ENCODE measurements at places on chromosomes 11 and 22.

DNA sequence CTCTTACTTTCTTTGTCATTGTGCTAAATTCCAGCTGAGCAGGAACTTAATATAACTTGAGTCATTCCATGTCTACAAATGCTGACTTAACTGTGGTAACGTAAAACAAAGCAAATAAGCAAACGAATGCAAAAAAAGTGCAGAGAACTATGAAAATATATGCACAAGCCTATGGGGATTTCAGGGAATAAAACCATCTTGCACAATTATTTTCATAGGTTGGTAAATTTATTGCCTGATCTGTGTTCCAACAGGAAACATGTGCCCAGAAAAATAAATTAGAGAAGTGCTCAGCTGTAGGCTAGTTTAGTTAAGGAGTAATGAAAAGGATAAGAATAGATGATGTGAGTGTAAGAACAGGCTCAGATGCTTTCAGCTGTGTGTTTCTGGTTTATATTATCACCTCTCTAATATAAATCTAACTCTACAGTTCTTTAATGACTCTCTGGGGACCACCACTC, 1169.3 kb downstream of the LRRC4C start:
- DNase-seq: no peak

- no peak for DNase-seq
These were observed 49.0 kb upstream of the GCAT start for GRCh38 chr22:37758694-37759093.

GRCh38 chr11:78715639-78716311, 141.1 kb upstream of the NARS2 start:
- peak; percentile 70 for DNase-seq

- DNase-seq: no peak
These were observed 580.3 kb downstream of the BRD1 start for GRCh38 chr22:49247194-49247924.

GRCh38 chr11:30758946-30759504, 172.9 kb upstream of the MPPED2 start:
- DNase-seq: no peak

DNA sequence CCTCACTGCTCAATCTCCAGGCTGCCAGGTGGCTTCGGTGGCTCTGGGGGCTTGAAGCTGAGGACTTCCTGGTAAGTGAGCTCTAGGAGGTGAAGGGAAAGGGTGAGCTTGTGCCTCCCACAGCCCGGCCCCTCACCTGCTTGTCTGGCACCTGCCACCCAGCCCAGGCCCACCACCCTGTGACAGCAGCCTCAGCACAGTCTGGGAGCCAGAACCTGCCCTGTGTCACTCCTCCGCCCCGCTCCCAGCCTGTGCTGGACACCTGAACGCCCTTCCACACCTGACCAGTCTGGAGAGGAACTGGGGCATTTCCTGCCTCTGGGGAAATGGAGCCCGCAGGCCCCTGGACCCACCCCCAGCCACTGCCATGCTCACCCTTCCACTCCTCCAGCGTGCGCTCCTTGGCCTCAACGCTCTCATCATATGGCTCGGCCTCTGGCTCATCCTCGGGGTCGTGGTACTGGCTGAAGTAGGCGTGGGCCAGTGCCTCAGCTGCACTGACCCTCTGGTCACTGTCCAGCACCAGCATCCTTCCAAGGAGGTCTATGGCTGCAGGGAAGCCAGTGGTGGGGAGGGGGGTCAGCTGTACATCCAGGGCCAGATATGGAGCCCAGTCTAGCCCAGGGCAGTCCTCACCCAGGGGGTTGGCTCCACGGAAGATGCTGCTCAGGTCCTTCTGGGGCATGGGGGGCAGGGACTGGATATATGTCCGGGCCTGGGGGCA, 3.6 kb upstream of the MAPK12 start:
- no peak for DNase-seq

DNA sequence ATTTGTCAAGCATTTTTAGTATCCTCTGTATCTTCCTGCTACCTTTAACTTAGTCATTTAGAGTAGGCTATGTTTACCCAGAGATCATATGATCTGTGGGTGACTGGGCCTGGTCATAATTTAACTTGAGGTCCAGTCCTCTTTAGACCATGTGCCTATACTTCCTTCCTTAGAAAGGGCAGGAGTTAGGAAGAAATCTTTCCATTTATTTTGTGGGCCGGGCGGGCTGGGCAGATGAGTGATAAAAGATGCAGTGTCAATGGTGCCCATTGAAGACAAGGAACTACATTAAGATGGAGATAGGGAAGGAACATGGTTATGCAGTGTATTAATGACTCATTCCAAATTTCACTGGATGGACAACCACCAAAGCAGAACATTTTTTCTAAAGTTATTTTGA, 30.9 kb upstream of the PDE3B start:
- DNase-seq: no peak

GRCh38 chr22:41524809-41525449, 19.3 kb downstream of the POLR3H start:
- no peak for DNase-seq

DNA sequence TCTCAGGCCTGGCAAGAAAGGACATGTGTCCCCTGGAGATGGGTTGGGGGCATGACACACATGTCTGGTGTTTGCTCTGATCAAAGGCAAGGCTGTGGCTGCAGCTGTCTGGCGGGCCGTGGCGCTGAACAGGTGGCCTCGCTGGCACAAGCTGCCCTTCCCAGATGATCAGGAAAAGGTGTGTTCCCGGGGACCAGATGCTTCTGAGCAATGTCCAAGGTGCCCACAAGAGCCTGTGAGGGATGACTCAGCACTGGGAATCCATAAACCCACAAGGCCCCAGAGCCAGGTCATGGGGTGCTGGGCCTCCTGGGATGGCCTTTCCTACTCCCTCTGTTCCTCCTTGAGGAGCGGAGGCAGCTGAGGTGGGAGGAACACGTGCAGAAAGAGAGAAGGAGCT, 9.7 kb upstream of the LRP5 start:
- peak; percentile 40 for DNase-seq

DNA sequence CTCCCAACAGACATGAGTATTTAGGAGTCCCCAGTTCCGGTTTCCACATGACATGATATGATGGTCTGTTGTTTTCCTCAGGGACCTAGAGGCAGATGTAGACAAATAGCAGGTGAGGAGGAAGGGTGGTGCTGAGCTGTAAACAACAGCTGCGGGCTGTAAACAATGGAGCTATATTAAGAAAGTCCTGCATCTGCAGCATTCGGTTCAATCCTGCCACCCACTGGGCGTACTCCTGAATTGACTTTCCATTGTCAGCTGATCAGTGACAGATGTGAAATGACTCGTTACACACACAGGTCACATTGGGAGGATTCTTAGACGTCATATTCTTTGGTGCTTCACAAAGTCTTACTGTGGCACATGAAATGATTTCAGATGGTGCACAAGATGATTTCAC, 26.8 kb upstream of the RAG1 start:
- DNase-seq: peak; percentile 64

DNA sequence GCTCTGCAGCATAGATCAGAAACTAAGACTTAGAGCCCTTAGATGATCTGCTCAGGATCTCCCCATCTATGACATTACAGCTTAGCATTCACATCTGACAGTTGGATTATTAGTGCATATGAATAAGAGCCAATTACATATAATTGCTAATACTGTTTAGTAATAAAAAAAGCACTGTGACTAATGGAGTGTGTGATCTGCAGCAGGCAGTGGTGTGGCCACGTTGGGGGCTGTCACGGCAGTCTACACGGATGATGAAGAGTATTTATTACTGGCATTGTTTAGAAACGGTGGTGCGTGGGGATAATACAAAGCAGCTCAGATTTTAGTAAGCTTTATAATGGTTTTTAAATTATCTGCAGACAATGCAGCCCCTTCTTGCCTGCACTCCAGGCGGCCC, 93.5 kb upstream of the TIMP3 start:
- no peak for DNase-seq

DNA sequence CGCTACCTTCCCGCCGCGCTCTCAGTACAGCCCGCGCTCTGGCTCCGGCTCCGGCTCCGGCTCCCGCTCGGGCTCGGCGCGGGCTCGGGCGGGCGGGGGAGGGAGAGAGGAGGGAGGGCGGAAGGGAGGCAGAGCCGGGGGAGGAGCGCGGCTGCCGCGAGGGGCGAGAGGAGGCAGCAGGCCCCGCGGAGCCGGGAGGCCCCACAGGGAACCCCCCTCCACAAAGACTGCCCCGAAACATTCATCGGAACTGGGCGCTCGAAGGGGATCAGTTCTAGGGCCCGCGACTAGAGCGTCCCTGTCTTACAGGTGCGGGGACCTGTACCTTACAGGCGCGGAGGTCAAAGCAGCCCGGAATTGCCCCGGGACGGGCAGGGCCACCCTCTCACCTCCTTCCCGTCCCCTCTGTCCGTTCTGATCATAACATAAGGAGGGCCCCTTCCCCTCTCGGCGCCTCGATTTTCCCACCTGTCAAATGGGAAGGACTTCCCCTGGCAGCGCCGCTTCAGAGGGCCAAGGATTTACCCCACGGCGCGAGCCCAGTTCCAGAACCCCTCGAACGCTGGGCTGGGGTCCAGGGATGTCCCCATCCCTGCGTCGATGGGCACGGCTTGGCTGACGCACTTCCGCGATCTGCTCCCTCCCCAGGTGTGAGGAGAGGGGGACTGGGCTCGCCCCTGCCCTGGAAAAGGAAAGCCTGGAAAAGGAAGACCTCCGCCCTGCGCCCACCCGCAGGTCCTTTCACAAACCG, at the start of gene SHISA8:
Gene SHISA8, minus strand, starts transcription at position 40 of the 751 bp plus-strand sequence. CDS start 407 bp downstream, outside the sequence.
- peak; percentile 69 for DNase-seq

DNA sequence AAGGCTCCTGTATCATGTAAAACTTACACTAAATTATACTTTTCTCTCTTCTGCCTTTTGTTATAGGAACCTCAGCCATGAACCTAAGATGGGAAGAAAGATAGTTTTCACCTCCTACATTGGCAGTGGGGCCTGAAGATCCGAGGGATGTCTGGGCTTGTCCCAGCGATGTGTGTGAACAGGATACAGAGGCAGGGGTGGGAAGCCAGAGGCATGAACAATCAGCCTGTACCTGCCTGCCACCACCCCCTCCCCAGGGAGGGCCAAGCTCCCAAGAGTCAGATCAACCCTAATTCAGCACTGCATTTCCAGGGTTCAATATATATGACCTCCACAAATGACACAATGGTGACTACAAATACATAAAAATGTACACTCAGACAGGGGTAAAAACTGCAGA, 9.4 kb downstream of the KIAA0930 start:
- DNase-seq: no peak

All from GM03348 (cell line).